Esophagus muscularis mucosa (tissue), 4 donors: ENCODE measurements at places on chromosomes 11 and 22. TPM values are rescaled to one million over a fixed set of nuclear protein-coding genes. Genes with fewer than 3 reads are reported as not detected.

OR5P2 gene
- not detected for total RNA-seq

CATSPERZ gene
- 0.80 TPM for total RNA-seq

AMBRA1 gene
- 24.1 TPM for total RNA-seq

TMEM45B gene
- total RNA-seq = 0.11 TPM

MYOD1 gene
- total RNA-seq = not detected

PLEKHA7 gene
- 6.7 TPM for total RNA-seq

FERMT3 gene
- 35.5 TPM for total RNA-seq

OR8A1 gene
- not detected for total RNA-seq

TTC36 gene
- total RNA-seq = 3.7 TPM

UPB1 gene
- 0.33 TPM for total RNA-seq
